T1000 (cell line): ENCODE measurements at places on chromosomes 13 and 19.
A peak's percentile ranks its signal among the peaks of the same experiment; 100 is the strongest.

DNA sequence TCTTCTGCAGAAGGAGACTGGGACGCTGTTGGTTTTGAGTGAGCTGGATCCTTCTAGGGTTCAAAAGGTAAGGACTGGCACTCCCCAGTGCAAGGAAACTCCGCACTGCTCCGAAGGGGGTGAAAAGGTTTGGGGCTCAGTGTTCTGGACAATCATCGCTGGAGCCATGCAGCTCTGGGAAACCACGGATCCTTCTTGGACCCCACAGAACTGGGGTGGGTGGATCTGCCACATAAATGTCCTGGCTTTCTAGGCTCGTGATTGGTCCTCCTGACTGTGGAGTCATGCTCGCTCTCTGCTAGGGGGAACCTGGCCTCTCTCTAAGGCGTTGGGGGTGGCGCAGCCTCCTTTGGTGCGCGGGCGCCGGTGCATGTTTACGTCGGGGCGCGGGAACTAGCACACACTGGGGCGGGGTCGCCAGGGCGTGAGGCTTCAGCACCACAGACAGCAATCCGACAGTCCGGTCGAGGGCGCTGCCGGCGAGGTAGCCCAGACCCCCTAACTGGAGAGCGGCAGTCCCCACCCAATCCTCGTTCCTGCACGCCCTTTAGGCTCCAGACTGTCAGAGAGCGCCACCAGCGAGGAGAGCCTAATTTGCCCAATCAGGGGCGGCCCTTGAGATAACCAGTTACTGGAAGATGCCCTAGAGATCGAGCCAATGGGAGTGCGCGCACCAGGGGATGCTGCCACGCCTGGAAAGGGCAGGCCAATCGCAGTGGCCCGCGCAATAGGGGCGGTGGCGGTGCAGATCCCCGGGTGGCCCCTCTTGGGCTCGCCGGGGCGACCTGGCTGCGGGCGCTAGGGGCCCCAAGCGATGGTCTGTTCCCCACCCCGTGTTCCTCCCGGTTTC, 913 bp upstream of the ELAVL3 start:
- DNase-seq, result peak; percentile 87

GRCh38 chr13:112103961-112104880, 37.3 kb downstream of the SOX1 start:
- DNase-seq, result no peak

- DNase-seq, result no peak
Measured at GRCh38 chr13:65159803-65160202, 2070.3 kb downstream of the PCDH9 start.

- no peak for DNase-seq
Measured at GRCh38 chr19:48081106-48081505, 29.5 kb downstream of the PLA2G4C start.

DNA sequence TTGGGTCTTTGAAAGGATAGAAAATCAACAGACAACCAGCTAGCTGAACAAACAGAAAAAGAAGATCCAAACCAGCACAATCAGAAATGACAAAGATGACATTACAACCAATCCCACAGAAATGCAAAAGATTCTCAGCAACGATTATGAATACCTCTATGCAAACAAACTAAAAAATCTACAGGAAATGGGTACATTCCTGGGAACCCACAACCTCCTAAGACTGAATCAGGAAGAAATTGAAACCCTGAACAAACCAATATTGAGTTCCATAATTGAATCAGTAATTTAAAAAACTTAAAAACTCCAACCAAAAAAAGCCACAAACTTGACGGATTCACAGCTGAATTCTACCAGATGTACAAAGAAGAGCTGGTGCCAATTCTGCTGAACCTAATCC, 20.9 kb upstream of the C1QTNF9B start:
- DNase-seq, result no peak

DNA sequence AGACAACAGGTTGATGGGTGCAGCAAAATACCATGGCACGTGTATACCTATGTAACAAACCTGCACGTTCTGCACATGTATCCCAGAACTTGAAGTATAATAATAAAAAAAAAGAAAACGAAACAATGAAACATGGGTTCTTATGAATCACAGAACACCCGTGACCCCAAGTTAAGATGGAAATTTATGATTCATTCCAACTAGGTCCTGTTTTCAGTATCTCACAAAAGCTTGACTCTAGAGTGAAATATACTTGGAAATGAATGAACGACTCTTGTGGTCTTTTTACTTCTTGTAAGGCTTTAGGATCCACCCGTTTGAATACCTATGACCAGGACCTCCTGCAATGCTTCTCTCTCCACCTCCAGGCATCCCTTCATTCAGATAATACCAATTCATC, 3.5 kb upstream of the LILRB4 start:
- no peak for DNase-seq

GRCh38 chr19:51148580-51148979, 6.5 kb downstream of the SIGLEC7 start:
- DNase-seq, result no peak

DNA sequence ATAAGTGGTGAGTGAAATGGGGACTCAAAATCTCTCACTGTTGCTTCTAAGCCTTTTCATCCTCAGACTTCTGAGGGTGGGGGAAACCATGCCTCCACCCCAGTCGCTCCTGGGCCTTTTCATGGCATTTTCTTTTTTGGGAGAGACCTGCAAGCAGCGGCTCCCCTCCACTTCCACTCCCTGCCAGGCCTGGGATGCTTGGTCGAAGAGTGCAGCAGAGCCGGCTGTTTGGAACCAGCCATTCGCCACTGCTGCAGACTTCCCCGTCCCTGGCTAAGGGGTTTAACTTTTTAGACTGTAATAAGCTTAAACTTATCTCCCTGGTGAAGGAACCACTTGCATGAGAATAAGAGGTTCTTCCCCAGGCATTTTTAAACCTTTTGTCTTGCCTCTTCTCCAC, 617.2 kb downstream of the PCDH9 start:
- no peak for DNase-seq

DNA sequence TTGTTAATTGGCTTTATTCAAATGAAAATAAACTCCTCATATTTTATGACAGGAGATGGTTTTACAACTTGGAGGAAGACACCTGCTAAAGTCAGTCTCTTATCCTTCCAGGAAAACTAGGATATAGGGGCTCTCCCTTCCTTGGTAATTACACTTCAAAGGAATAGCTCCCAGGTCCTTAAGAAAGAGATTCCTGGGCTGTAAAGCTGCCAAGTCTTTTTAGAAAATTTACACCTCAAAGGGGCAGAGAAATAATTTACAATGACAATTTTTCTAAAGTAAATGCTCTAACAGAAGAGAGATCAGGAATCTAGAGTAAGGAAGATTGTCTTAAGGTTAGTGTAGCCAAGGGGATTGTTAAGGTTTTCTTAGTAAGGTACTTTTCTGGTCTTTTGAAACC, 1359.0 kb downstream of the OLFM4 start:
- DNase-seq, result no peak

GRCh38 chr13:83057119-83057518, 825.2 kb downstream of the SLITRK1 start:
- no peak for DNase-seq

DNA sequence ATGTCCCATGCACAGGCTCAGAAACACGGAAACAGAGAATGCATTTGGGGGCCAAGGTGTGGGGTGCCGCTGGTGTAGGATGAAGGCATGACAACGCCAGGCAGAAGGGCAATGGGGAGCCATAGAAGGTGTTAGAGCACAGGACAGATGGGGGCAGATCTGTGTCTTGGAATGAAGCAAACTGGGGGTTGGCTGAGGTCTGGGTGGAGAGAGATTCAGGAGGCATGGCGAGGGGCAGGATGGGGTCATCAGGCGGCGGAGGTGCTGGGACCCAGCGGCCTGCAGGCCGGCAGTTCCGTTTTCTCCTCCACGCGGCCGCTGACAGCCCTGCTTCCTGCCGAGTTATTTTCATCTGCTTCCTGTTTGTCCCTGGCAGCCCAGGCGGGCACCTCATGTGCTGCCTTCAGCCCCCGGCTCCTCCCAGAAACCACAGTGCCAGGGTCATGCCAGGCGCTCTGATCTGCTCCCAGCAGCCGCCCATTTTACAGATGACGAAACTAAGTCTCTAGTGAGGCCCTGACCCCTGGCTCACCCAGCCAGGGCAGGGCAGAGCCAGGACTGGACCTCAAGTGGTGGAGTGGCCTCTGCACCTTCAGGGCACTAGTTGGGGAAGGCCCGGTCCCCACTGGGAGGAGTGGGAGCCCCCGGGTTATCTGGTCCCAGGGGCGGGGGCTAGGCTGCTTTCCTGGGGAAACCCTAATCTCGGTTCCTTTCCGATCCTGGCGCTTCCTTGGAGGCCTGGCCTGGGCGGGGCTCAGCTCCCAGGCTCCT, 2.2 kb downstream of the ARHGAP45 start:
- no peak for DNase-seq
